ENCODE measurements at places on chromosomes 11 and 22. TPM values are rescaled to one million over a fixed set of nuclear protein-coding genes. Genes with fewer than 3 reads are reported as not detected.

FANCF gene
- polyA plus RNA-seq = 18.5 TPM

CD248 gene
- 0.18 TPM for polyA plus RNA-seq

GNG3 gene
- 17.4 TPM for polyA plus RNA-seq

FERMT3 gene
- polyA plus RNA-seq = 148 TPM

PLEKHA7 gene
- not detected for polyA plus RNA-seq

MS4A3 gene
- polyA plus RNA-seq = not detected

ADAMTS15 gene
- not detected for polyA plus RNA-seq

GAS2 gene
- polyA plus RNA-seq = 5.3 TPM
